ENCODE measurements at places on chromosomes 7 and 10.

- DNase-seq, result no peak
These were observed 76.7 kb downstream of the ETV1 start for GRCh38 chr7:13912715-13913278.

DNA sequence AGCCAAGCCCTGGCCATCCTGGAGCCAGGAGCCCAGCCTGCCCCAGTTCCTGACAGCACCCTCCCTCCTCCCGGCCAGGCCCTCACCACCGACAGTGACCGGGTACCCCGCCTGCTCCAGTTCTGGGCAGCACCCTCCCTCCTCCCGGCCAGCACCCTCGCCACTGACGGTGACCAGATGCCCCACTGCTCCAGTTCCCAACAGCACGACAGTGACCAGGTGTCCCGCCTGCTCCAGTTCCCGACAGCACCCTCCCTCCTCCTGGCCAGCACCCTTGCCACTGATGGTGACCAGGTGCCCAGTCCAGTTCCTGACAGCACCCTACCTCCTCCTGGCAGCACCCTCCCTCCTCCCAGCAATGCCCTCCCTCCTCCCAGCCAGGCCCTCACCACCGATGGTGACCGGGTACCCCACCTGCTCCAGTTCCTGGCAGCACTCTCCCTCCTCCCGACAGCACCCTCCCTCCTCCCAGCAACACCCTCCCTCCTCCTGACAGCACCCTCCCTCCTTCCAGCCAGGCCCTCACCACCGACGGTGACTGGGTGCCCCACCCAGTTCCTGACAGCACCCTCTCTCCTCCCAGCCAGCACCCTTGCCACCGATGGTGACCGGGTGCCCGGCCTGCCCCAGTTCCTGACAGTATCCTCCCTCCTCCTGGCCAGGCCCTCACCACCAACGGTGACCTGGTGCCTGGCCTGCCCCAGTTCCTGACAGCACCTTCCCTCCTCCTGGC, 40.3 kb downstream of the VIPR2 start:
- DNase-seq, result no peak

DNA sequence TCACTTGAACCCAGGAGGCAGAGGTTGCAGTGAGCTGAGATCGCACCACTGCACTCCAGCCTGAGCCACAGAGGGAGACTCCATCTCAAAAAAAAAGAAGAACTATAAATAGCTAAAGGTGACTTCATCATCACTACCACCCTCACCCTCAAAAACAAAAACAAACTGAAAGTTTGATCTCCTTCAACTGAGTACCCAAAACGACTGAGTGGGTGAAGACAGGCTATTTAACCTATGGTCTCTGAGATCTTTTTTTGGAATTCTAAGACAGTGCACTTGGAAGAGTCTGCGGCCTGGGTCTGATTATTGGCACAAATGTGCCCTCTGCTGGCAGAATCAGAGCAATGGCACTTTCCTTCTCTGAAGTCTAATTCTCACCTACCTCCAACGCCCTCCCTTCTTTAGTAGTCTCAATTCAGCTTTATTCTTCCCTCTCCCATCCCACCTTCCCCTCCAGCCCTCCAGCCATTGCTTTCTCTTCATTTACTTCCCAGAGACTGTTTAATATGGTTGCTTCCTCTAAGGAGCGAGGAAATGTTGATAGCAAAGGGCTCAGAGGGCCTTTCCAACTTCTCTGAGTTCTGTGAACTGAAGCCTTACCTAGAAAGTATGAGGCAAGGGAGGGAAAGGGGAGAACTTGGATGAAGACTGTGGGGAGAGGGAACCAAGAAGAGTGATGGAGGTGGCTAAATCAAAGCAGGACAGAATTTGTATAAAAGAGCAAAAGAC, 2.9 kb upstream of the MYOZ1 start:
- DNase-seq, result no peak

DNA sequence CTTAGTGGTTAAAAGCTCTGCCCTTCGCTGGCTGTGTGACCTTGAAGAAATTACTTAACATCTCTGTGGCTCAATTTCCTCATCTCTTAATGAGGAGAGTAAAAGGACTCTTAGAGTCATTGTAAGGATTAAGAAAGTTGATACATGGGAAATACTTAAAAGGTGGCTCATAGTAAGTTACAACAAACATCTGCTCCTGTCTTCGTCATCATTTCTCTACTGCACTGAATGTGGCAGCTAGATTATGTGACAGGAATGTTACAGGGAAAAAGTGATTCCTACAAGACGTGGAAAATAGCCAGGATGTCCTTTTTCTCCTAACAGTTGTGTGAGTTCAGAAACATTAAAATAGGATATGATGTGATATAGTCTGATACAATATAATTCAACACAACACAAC, 184.7 kb downstream of the FRMD4A start:
- DNase-seq, result no peak

- no peak for DNase-seq
These were observed 161.9 kb downstream of the SORCS3 start for GRCh38 chr10:104802941-104803340.

- no peak for DNase-seq
These were observed 14.3 kb upstream of the LRRC17 start for GRCh38 chr7:102898532-102898859.

- no peak for DNase-seq
These were observed 7.5 kb downstream of the HOXA4 start for GRCh38 chr7:27123007-27123476.

DNA sequence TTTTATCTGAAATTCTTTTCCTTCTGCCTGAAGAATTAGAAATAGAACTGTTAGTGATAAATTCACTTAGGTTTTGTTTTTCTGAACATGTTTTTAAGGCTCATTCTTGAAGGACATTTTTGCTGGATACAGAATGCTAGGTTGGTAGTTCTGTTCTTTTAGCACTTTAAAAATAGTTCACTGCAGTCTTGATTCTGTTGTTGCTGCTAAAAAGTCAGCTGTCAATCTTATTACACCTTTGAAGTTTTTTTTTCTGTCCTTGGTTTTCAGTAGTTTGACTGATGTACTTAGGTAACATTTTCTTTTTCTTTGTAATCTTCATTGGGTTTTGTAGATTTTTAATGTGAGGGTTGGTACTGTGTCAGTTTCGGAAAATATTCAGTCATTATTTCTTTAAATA, 48.7 kb downstream of the C1GALT1 start:
- DNase-seq, result no peak

- no peak for DNase-seq
These were observed 138.1 kb downstream of the VTI1A start for GRCh38 chr10:112585126-112585525.

DNA sequence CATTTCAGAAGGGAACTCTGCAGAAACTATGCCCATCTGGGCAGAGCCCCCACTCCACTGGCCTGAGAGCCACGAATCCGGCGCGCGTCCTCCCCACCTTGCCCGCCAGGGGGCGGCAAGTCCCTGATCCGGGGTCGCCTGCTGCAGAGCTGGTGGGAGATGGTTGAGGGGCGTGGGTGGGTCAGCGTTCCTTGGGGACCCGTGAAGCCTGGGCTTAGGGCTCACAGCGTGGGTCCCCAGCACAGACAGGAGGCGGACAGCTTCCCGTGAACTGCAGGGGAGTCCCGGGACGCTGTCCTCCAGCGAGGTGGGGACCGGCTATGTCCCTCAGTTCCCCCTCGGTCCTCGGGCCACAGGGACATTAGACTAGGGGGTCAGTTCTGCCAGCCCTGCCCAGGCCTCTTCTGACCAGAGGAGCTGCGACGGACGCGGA, 585 bp upstream of the POP7 start:
- DNase-seq, result no peak

DNA sequence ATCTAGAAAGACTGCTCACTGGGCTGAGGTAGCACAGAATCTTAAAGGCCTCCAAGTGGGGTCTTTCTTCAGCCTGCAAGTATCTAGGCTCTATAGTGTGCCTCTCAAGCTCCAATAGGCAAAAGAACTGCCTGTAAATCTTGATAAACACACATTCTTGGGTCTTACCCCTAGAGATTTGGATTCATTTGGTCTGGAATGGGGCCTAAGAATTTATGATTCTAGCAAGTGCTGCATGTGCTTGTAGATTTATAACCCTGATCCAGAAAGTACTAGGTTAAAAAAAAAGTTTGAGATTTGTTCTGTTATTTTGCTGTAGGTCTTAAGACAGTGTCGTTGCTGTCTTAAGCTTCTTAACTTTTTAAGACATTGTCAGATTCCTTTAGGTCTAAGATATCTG, 74.1 kb downstream of the RALA start:
- DNase-seq, result no peak

DNA sequence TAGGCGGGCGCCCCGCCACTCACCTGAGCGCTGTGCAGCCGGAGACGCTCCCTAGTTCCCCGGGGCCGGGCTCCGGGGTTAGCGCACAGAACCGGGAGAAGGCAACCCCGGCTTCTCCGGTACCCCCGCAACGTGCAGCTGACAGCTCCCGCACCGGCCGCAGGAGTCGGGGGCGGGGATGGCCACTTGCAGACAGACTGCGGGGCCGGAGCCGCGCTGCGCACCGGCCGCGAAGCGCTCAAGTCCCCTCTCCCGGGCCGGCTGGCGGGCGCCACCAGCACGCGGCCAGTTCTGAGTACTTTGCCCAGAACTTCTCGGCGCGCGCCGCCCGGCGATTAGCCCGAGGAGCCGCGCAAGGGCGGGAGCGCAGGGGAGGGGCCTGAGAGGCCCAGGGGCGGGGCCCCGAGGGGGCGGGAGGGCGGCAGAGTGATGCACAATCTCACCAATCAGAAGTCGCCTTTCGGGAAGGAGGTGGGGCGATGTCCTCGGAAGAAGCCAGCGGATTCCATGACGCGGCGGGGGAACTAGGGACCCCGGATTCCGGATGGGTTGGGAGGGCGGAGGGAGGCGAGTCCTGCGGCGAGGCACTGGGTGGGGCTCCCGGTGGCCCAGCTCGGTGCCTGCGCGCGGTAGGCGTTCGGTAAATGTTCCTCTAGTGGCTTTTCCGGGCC, at the start of gene OSBPL3:
Gene OSBPL3, minus strand, starts transcription at position 316 of the 671 bp plus-strand sequence. CDS start 87,706 bp downstream, outside the sequence.
- peak; percentile 61 for DNase-seq

DNA sequence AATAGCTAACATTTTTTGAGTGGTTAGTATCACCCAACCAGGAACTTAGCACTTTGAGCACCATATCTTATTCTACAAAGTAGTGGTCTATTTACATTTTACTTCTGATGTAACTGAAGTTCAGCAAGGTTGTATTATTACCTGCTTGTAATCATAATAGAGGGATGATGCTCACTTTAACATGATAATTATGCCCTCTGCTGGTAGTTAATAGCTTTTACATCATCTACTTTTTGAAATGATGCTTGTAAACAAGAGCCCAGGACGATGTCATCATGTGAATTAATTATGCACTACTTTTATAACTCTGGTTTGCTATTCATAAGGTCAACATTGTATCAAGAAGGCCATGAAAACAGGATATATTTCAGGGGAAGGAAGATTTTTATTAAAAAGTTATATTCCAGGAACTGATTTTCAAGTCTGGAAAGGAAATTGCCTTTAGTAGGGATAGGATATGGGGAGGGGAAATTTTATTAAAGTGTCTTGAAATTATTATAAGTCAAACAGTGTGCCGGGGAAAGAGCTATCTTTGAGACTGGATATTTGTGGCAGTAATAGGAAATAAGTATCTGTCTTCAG, 80.3 kb upstream of the SCIN start:
- no peak for DNase-seq

DNA sequence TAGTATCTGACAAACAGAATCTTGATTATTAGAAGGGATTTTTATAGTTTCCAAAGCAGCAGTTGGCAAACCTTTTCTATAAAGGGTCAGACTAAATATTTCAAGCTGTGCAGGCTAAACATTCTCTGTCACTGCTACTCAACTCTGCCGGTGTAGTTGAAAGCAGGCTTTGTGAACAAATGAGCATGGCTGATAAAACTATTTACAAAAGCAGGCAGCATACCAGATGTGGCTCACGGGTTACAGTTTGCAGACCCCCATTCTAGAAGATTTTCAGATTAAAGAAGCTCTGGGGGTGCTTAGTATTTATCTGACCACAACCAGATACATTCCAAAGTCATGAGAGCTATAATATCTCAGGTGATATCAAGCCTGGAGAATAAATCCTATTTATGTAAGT, 1017.5 kb downstream of the SORCS1 start:
- no peak for DNase-seq

DNA sequence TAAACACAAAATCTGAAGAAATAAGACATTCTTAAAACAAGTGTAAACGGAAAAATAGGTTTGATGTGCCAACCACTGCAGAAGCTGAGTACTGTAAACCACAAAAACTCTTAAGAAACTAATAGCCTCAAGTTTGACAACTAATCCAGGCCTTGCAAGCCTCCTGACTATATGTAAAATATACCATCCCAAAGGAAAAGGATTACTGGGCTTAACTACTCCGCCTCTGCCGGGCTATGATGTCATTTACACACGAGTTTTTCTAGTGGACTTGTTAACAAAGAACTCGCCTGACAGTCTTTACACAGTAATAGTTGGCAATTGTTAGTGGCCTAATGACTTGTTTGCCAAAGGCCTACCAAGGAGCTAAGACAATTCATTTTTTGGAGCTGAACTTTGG, 2.1 kb downstream of the KIF5B start:
- peak; percentile 0 for DNase-seq

- DNase-seq, result no peak
These were observed 24.8 kb upstream of the EIF5AL1 start for GRCh38 chr10:79487296-79488194.

DNA sequence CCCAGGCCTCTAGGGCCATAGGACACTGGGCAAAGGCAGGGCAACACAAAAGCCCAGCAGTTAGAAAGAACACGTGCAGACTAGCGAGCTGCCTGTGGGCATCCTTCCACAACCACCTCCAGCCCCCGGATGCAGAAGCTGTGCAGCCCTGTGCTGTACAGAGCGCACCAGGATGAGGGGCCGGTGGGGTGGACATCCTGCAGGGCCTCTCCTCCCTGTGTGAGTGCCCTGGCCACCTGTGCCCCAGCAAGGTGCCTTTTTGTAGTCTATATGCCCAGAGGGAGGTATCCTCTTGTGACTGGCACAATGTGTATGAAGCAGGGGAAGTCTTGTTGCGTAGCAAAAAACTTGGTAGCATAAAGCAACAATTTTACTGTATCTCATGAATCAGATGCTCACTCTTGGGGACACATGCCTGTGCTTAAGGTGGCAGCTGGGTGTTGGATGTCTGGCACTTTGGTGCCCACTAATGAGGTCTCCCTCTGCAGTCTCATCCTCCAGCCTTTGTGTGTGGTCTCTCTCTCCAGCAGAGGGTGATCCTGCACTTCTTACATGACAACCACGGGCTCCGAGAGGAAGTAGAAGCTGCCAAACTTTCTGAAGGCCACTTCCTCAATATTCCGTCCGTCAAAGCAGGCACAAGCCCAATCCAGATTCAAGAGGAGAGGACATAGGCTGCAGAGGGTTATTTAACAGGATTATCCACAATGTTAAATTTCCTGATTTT, 8.7 kb downstream of the NCAPG2 start:
- DNase-seq, result no peak
